Kidney tubule cell (primary cell): ENCODE measurements at places on chromosomes 5 and 9.

DNA sequence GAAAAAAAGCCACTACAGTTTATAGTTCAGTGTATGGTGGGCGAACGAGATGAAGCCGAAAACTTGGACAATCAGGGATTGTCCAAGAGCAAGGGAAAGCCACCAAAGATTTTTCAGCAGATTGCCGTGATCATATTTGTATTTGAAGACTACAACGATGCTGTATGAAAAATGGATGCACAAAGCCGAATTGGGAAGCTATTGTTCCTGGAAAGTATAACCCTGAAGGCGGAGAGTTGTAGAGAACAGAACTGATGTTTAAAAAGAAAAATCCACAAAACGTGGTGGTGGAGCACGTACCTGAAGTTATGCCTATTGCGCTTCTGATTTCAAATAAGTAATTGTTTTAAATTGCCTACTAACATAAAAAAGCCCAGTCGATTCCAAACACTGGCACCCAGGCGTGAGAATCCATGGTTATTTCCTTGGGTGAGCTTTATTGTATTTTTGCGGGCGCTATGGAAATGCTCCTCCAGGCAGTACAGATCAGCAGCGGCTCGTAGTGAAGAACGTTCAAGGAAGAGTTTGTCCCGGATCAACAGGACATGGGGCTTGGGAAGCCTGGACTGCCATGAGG, 772 bp upstream of the TARS1 start:
- DNase-seq, result no peak

- DNase-seq, result peak; percentile 9
Observed at GRCh38 chr5:137727623-137728022, 8.3 kb downstream of the KLHL3 start.

- DNase-seq, result no peak
Observed at GRCh38 chr9:91033270-91033669, 231.7 kb downstream of the SYK start.

DNA sequence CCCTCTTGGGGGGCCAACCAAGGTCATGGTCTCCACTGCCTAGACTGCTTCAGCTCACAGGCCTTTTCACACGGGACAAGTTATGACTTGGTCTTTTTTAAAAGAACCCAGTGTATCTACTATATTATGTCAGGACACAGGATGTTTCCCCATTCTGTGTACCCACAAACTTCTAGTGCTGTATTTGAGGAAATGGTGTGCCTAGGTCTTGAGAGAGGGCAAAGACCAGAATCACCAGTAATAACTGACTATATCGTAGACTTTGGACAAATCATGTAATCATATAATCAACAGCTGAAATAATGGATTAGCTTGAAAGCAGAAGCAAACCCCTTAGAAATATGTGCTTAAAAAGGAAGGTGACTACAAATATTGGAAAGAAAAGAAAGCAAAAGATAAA, 133.3 kb downstream of the ARL15 start:
- DNase-seq, result no peak

GRCh38 chr5:141359790-141360426, at the start of gene PCDHGB2:
TSS of gene PCDHGB2 (plus strand) at chr5:141359994. CDS start at chr5:141360136, 142 bp downstream.
- peak; percentile 54 for DNase-seq

- DNase-seq, result peak; percentile 28
Observed at GRCh38 chr9:110083866-110084265, 124.1 kb downstream of the C9orf152 start.

DNA sequence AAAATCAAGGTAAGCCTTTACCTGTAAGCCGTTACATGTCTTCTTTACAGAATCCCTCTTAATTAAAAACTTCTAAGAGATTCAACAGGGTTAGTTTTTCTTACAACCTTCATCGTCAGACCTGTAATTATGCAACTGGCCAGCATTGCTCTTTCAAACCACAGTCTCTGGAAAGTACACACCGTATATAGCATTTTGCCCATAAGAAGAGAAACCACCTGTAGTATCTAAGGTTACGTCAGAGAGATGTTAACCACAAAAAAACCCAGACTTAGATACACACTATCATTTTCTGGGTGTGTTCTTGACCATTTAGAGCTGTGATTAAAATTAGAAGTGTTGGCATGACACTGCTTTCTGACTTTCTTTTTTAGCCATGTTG, 140.0 kb downstream of the MUSK start:
- no peak for DNase-seq

- no peak for DNase-seq
Observed at GRCh38 chr9:112530751-112531205, 44.2 kb downstream of the KIAA1958 start.

- no peak for DNase-seq
Observed at GRCh38 chr9:109806506-109807115, 26.6 kb downstream of the PALM2AKAP2 start.
